ENCODE measurements at places on chromosomes 16 and 17.
A peak's percentile ranks its signal among the peaks of the same experiment; 100 is the strongest.

DNA sequence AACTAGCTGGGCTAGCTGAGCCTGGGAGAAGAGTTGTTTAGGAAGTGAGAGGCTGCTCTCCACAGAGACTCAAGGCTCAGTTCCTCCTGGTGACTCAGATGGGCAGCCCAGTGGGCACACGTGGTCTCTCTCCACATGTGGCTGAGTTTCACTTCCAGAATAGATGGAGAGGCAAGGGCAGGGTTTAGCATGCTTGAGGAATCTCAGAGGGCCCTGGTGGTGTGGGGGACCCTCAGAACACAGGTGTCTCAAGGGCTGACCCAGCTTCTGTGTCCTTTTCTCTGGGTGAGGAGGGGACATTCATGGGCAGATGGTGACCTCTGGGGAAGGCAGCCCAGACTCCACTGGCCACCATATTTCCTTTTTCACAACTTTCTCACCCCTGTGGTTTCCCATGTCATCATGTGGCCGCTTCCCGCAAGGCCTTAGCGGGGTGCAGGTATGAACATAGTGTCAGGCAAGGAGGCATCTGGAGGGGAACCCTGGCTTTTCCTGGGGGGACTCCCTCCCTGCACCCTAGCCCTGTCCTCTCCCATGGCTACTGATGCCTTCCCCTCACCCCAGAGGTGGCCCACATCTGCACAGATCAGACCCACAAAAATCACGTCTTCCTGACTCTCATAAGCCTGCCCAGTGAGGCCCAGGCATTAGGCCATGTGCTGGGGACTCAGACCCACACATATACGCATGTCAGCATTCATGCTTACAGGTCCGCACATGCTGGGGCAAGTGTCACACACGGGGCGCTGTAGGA lies 3.3 kb downstream of the GRN start:
- DNase-seq, result no peak

- no peak for DNase-seq
These were observed 10.7 kb downstream of the ENGASE start for GRCh38 chr17:79085154-79085920.

DNA sequence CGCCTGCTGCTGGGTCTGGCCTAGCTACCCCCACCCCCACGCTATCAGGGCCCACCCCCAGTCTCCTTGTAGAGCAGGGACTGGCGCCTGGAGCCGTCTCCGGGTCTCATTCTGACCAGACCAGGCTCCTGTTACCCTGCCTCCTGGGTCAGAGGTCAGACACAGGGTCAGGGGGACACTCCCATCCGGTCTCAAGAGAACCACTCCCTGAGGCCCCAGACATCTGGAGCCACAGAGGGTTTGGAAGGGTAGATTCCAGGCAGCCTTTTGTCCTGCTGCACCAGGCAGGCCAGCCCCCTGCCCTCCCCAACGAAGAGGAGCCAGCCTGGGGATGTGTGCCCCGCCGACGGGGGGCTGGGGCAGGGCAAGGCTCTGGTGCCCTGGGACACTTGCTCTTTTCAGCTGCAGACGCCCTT lies 944 bp upstream of the WFIKKN1 start:
- no peak for DNase-seq

- no peak for DNase-seq
These were observed 1.6 kb downstream of the RIPOR1 start for GRCh38 chr16:67530013-67530939.

GRCh38 chr16:79053577-79053976 lies 547.0 kb downstream of the MAF start:
- DNase-seq, result no peak

- DNase-seq, result no peak
These were observed 6.1 kb downstream of the CMTM1 start for GRCh38 chr16:66572356-66572755.

DNA sequence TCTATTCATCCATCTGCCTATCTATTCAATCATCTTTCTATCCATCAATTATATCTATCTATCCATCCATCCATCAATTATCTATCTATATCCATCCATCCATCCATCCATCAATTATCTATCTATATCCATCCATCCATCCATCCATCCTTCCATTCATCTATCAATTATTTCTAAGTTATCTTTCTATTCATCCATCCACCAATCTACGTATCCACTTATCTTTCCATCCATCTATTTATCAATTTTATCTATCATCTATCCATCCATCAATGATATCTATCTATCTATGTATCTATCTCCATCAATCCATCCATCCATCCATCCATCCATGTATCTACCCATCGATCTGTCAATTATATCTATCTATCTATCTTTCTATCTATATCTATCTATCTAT lies 158.4 kb upstream of the ZKSCAN2 start:
- DNase-seq, result no peak

DNA sequence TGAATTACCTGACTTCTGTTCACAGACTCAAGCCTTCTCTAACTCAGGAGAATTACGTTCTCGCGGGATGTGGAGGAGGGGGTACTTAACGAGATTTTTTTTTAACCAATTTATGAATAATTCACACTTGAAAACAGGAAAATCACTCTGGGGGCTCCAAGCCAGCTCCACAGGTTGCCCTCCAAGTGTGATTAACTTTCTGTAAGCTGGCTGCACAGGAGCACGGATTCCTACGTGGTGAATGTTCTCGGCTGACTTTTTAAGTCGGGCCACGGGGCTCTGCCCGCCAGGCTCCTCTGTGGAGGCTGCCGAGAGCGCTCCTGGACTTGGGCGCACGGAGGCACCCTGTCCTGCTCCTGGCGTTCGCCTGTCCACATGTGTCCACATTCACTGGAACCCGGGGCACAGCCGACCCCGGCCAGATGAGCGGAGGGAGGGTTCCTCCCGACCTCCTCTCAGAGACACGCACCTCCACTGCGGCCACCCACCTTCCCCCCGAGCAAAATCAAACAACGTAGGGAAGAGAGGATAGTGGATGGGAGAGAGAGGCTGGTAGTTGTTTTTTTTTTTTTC lies 147.1 kb upstream of the CHMP6 start:
- DNase-seq, result peak; percentile 9

DNA sequence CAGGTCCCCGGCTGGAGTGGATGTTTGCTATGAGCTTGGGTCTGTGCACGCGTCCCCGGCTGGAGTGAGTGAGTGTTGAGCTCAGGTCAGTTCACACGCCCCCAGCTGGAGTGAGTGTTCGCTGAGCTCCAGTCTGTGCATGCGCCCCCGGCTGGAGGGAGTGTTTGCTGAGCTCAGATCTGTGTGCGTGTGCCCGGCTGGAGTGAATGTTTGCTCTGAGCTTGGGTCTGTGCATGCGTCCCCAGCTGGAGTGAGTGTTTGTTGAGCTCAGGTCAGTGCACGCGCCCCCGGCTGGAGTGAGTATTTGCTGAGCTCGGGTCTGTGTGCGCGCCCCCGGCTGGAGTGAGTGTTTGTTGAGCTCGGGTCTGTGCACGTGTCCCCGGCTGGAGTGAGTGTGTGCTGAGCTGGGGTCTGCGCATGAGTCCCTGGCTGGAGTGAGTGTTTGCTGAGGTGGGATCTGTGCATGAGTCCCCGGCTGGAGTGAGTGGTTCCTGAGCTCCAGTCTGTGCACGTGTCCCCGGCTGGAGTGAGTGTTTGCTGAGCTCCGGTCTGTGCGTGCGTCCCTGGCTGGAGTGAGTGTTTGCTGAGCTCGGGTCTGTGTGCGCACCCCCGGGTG lies 284.2 kb downstream of the SNX29 start:
- no peak for DNase-seq

- DNase-seq, result no peak
These were observed 96.6 kb downstream of the SPECC1 start for GRCh38 chr17:20105539-20106280.

- DNase-seq, result no peak
These were observed 38.9 kb upstream of the NDRG4 start for GRCh38 chr16:58461056-58461455.

- DNase-seq, result no peak
These were observed 7.4 kb downstream of the TELO2 start for GRCh38 chr16:1500465-1501150.

DNA sequence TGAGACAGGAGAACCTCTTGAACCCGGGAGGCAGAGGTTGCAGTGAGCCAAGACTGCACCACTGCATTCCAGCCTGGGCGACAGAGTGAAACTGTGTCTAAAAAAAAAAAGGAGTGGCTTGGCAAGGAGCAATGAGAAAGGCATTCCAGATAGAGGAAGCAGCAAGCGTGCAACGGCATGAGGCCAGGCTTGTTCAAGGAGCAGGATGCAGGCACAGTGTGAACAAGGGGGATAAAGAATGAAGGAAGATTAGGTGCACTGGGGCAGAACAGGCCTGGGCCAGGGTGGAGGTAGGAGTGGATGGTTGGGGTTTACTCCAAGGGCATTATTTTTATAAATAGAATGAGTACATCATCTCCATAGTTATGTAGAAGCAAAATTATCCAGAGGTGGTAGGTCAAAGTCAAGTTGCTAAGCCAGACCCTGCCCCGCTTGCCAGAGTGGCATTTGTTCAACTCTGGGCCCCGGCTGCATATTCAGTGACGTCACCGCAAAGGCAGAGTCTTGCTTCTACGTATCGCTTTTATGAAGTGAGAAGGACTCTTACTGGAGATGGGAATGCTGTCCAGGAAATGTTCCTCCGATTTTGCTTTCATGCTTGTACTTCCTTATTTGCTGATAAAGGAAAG lies 100.2 kb downstream of the KATNIP start:
- no peak for DNase-seq

DNA sequence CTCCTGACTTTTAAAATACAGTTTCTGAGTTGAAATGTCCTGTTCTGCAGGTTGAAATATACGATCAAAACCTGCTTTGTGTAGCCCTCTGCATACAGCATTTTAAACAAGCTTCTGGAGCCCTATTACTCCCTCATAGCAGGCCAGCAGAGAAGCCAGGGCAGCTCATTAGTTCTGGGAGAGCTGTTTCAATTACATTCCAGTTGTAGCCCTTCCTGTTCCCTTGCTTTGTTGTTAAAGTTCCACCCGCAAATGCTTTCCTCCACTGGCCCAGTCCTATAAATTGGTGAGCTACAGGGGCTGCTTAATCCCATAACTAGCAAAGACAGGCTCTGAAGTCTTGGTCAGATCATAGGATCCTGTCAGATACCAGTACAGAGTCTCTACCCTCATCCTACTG lies 162.5 kb downstream of the SLC39A11 start:
- DNase-seq, result no peak

- DNase-seq, result no peak
These were observed 36.6 kb downstream of the RAB11FIP4 start for GRCh38 chr17:31428111-31428510.

GRCh38 chr17:8904201-8904600 lies 36.7 kb upstream of the PIK3R6 start:
- no peak for DNase-seq

DNA sequence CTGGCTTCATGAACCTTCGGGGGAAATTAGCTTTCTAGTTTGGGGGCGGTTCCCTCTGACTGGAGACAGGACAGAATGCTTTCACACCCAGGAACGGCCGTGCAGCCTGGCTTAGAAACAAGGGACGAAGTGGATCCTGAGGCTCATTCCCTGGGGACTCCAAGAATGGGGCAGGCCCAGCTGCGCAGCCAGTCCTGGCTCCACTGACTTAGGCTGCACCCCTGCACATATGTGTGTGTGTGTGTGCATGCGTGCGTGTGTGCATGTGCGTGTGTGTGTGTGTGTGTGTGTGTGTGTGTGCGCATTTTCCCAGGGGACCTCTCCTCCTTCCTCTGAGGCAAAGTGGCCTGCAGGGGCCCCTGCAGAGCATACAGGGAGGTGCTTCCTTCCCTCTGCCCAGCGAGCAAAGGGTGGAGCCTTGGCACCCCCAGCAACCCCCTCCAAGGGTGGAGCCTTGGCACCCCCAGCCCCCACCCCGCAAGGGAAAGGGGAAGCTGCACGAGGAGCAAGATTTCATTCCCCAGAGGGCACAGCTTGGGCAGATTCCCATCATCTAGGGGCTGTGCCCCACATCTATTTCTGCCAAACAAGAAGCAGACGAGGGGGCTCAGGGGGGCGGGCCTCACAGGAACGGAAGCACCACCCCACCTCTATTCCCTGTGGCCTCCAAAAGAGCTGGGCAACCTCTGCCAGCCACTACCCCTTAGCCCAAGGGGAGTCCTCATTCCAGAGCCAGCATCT lies 97.6 kb upstream of the CBX4 start:
- DNase-seq, result no peak

GRCh38 chr17:58264407-58265103 lies 16.2 kb downstream of the MPO start:
- DNase-seq, result no peak

DNA sequence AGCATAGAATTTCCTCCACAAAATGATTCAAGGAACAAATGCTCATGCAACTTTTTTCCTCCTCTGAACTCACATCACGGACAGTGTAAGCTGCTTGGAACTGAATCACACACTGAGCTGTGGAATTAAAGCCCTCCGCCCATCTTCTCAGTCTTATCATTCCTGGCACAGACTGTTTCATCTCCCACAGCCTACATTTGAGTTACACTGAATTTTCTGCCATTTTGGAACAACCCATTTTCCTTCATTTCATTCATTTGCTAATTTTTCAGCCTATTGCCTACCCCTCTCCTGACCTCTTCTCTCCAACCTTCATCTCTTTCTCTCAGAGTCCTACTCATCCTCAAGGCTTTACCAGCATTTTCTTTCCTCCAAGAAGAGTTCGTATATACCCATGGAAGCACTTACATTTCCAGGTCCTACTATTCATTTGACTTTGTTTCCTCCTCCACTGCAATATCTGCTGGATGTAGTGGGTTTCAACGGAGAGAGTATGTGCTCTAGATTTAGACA lies 39.1 kb upstream of the TOM1L1 start:
- DNase-seq, result no peak

- peak; percentile 44 for DNase-seq
These were observed 10.2 kb downstream of the RNF213 start for GRCh38 chr17:80270836-80271235.

DNA sequence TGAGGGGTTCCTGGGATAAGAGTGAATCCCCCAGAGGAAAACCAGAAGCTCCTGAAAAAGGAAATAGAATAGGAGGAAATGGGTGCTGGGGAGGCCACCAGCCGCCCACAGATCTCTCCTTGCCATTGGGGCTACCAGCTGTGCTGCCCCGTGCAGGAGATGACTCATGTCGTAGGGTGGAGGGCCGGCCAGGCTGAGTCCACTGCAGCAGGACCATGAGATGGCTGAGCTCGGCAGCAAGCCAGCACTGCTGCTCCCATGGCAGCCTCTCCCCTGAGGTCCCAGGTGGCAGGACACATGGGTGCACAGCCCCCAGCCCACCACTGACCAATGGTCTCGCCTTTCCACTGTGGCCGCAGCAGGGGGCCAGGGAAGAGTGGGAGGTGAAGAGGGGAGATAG lies 95.5 kb downstream of the GNAO1 start:
- DNase-seq, result no peak

GRCh38 chr17:63549289-63549945 lies 860 bp upstream of the DCAF7 start:
- DNase-seq, result peak; percentile 0

DNA sequence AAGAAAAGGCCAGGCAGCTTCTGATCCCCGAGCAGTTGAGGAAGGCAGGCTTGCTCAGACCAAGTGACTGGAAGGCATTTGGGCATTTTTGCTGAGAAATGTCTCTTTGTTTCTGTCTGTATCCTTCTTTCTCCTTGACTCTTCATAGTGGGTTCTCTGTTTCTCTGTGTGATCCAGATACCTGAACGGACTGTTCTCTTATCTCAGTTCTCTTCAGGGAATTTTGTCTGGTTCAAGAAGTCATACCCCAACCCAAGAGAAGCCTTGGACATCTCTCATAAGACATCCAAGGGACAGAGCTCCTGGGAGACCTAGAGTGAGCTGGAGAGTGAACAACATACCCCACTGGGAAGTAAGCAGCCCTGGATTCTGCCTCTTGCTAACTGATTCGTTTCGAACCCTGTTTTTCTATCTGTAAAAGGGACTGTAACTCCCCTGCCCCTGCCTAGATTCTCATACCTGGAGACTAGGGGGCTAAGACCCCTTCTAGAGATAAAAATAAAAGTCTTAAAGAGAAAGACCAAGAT lies 541 bp downstream of the CCL3 start:
- DNase-seq, result no peak

- DNase-seq, result no peak
These were observed 32.5 kb downstream of the AKAP10 start for GRCh38 chr17:19945009-19945626.
